ENCODE measurements at places on chromosomes 4 and X. TPM values are rescaled to one million over a fixed set of nuclear protein-coding genes. Genes with fewer than 3 reads are reported as not detected.

Gene PLP1
- 9.4 TPM for total RNA-seq

Gene GC
- total RNA-seq, result 0.31 TPM

Gene TRIM61
- total RNA-seq, result 2.5 TPM

Gene NFKB1
- total RNA-seq, result 7.0 TPM

Gene CLDN24
- not detected for total RNA-seq

Measured in occipital lobe (tissue), 3 donors.